ENCODE measurements at places on chromosomes 1 and 21.

DNA sequence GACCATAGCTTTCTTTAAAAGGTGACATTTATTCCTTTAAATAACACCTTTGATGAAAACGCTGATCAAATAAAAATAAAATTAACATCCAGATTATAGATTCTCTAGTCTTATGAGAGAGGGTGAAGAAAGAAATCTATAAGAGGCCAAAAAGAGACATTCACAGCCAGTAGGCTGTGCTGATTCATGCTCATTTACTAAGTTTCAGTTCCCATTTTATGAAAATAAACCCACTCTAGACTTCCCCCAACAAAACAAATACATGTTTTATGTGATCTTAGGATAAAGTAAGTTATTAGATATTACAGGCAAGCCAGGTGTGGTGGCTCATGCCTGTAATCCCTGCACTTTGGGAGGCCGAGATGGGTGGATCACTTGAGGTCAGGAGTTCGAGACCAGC, 21.1 kb downstream of the ESRRG start:
- no peak for DNase-seq

- DNase-seq, result peak; percentile 87
Measured at GRCh38 chr21:42527489-42528158, 14.0 kb downstream of the SLC37A1 start.

DNA sequence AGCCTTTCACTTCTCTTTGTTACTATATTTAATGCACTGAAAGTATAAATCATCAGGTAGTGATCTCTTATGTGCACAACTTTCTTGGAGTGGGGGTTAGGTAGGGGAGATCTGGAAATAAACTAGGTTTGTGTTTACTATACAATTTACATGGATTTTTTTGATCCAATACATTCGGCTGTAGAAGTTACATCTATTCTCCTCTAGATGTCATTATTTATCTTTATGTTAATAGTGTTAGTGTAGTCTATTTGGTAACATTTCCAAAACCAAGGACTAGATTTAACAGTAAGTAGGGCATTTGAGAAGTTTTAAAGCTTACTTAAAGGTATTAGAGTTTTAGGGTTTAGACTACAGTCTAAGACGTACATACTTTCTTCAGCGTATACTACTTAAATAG, 5.4 kb downstream of the VPS45 start:
- DNase-seq, result peak; percentile 44

GRCh38 chr1:85137660-85138059, 63.2 kb downstream of the SYDE2 start:
- no peak for DNase-seq

DNA sequence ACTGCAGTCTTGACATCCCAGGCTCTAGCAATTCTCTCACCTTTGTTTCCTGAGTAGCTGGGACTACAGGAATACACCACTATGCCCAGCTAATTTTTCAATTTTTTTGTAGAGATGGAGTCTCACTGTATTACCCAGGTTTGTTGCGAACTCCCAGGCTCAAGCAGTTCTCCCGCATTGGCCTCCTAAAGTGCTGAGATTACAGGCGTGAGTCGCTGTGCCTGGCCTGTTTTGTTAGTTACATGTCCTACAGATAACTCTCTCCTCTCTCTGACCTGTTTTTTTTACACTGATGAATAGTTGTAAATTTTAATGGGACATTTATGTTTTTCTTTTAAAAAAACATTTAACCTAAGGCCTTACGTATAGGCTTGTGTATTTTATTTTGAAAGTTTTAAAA, 19.8 kb downstream of the PTBP2 start:
- no peak for DNase-seq

DNA sequence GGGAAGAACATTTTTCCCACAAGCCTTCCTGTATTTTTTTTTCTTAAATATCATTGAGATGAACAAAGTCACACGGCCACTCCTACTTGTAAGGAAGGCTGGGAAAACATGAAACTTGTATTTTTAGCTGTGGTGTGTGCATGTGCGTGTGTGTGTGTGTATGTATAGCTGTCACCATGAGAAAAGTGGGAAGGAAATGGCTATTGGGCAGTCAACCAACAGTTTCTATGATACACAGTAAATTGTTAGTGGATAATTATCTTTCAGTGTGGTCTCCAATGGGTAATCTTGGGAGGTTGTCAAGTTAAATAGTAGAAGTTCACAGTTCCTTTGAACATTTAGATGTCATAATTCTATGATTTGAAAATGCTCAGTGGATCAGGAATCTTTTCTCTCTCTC, 132.7 kb upstream of the USP24 start:
- no peak for DNase-seq

DNA sequence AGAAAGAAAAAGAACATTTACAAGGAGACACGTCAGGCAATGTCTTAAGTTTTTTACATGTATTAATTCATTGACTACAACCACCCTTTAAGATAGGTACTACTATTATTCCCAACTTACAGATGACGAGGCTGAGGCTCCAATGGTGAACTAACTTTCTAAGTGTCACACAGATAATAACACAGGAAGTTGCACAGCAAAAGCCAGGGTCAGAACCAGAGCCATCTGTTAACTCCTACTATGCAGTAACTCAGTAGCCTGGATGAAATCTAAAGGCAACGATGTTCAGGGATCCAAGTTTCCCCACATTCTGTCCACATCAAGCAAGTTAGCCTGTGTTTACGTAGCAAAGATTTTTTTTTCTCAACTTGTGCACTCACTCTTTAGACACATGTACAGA, 371.7 kb downstream of the PTPRC start:
- DNase-seq, result peak; percentile 13

GRCh38 chr1:84675106-84675505, 15.2 kb downstream of the SSX2IP start:
- DNase-seq, result no peak

- DNase-seq, result no peak
Measured at GRCh38 chr1:28830814-28831213, 18.8 kb downstream of the OPRD1 start.

- DNase-seq, result no peak
Measured at GRCh38 chr21:42731264-42732032, 78.0 kb downstream of the PDE9A start.

GRCh38 chr1:172360511-172360910, 60.0 kb upstream of the C1orf105 start:
- DNase-seq, result no peak

DNA sequence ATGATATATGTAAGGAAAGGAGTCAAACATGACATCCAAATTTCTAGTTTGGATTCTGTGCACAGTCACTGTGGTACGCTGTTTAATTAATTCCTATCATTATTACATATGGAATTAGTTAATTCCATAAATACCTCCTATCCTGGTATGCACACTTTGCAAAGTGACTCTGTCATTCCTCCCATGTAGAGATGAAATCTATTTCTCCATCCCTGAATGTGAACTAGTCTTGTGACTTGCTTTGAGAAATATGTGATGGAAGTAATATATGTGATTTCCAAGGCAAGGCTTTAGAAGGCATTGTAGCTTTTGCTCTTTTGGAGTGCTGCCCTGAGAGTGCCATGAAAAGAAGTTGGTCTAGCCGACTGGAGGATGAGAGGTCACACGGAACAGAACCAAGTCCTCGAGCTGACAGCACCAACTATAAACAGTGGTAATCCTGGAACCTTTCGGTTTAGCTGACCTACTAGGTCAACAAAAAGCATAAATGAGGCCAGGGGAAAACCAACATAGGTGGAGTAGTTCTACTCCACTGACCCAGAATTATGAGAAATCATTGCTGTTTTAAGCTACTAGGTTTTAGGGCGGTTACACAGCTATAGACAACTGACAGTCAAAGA, 1.5 kb downstream of the SELENOF start:
- DNase-seq, result no peak

- no peak for DNase-seq
Measured at GRCh38 chr1:72100771-72101170, 181.6 kb downstream of the NEGR1 start.

GRCh38 chr1:41365772-41366454, 4.7 kb downstream of the FOXO6 start:
- peak; percentile 63 for DNase-seq

GRCh38 chr1:55402671-55403464, 187.7 kb upstream of the USP24 start:
- DNase-seq, result no peak

DNA sequence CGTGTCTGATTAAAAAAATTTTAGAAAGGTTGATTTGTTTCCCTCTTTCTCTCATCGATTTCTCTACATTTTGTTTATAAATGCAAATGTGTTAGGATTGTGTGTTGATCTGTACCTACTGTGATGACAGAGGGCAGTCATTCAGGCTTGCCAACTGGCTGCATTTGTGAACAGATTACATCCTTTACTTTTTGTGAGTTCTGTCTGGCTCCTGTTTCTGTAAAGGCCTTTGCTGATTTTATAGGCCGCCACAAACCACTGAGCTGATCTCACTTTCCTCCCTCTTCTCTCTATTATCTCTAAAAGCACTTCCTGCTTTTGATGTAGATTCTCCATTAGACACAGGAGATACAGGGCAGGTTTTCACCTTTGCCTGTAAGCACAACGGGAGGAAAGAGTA, 106.8 kb downstream of the ESRRG start:
- no peak for DNase-seq

DNA sequence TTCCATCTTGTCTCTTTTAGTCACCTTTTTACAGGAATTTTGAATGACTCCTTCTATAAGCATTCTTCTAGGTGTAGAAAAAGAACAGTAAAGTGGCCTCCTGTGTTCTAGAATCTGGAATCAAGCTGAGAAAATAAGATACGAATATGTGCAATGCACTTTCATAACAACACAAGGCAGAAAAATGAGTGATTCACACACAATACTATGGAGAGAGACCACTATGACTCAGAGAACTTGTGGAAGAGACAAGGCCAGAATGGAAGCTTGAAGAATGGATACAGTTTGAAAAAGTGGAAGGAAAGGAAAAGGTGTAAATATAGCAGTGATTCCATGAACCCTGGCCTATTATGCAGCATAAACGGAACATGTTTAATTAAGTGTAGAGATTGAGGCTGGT, 57.1 kb upstream of the SAMSN1 start:
- no peak for DNase-seq

Data from CD4-positive, alpha-beta T cell treated with Interleukin-21 for 1 hour (primary cell).